ENCODE measurements at places on chromosomes 11 and 22.

DNA sequence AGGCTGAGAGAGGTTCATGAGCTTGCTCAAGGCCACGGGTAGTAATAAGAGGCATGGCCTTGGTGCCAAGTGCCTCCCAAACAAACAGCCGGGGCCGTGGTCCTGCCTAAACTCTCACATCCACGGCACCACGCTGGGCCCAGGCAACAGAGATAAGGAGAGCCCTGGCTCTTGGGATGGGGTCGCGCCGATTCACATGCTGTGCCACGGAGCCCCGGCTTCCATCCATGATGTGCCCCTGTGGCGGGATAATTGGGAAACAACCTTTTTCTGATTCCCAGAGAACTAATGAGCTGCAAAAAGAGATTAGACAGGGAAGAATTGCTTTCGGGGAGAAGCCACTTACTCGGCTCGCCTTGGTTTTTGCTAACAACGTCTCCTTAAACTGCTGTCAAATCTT is 22.0 kb downstream of the TP53AIP1 start:
- DNase-seq = no peak

GRCh38 chr11:120181376-120181975 is 29.4 kb upstream of the OAF start:
- DNase-seq = no peak

- no peak for DNase-seq
Measured at GRCh38 chr22:20126284-20127029, 5.1 kb upstream of the ZDHHC8 start.

GRCh38 chr11:130175898-130176297 is 16.3 kb downstream of the ST14 start:
- DNase-seq = no peak

- DNase-seq = no peak
Measured at GRCh38 chr11:134838708-134839107, 426.7 kb upstream of the B3GAT1 start.

Measured in stimulated activated CD4-positive, alpha-beta T cell treated with anti-CD3 and anti-CD28 coated beads, Interleukin-1b, Interleukin-23, amount 100 ng/mL, for 48 hours (primary cell).